CD4-positive, alpha-beta memory T cell (primary cell): ENCODE measurements at places on chromosomes 4 and X. TPM values are rescaled to one million over a fixed set of nuclear protein-coding genes. Genes with fewer than 3 reads are reported as not detected.

- no peaks in the 10 kb centered on the region for H3K36me3 ChIP-seq
- H3K4me1 ChIP-seq: peaks cover 48% of the 10 kb centered on the region
- H3K27ac ChIP-seq: peak within 1 kb of the TSS; percentile 82
- peak within 1 kb of the TSS; percentile 47 for H3K4me3 ChIP-seq
- no peaks in the 10 kb centered on the region for H3K27me3 ChIP-seq
- DNase-seq: peak; percentile 90
These were observed at the start of gene CFAP97 for GRCh38 chr4:185203486-185204237. Gene CFAP97 (minus strand): TSS chr4:185204000. CDS start chr4:185191196, 12,804 bp downstream.

- DNase-seq: no peak
- no peaks in the 10 kb centered on the region for H3K36me3 ChIP-seq
- H3K27ac ChIP-seq: no peak overlapping the region
- H3K4me3 ChIP-seq: no peak overlapping the region
These were observed 478.4 kb upstream of the ADGRL3 start for GRCh38 chr4:60721685-60722084.

IL13RA2 gene
- total RNA-seq: not detected

GRCh38 chr4:41427931-41428600 lies 109.9 kb upstream of the LIMCH1 start:
- H3K36me3 ChIP-seq: no peaks in the 10 kb centered on the region
- DNase-seq: no peak
- no peaks in the 10 kb centered on the region for H3K4me1 ChIP-seq
- no peak overlapping the region for H3K27ac ChIP-seq

ETDC gene
- total RNA-seq: not detected

DNA sequence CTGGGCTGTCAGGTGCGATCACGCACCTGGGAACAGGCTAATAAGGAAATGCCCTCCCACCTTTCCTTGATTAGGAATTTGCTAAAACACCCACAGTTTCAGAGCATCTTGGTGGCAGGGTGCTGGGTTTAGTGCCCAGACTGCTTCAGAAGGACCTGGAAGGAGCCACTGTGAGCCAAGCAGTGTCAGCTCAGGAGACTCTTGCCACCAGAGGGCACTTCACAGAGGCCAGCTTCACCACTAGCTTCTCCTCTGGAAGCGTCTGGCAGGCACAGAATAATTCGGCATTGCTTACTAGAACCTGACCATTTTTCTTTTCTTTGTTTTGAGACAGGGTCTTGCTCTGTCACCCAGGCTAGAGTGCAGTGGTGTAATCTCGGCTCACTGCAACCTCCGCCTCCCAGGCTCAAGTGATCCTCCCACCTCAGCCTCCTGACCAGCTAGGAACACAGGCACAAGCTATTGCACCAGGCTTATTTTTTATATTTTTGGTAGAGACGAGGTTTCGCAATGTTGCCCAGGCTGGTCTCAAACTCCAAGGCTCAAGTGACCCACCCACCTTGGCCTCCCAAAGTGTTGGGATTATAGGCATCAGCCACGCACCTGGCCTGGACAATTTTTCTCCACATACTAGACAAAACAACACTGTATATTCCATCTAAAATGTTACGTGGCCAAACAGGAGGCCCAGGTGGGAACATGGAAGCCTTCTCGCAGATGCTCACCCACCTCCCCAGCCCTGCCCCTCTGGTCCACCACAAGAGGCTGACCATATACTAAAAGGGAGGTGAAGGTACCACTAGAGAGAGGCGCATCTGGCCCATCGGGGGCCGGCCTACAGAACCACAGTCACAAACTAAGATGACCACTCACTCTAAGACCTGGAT lies 14.1 kb downstream of the NOP14 start:
- no peak overlapping the region for H3K4me3 ChIP-seq
- DNase-seq: no peak
- peaks cover 81% of the 10 kb centered on the region for H3K36me3 ChIP-seq
- H3K27me3 ChIP-seq: no peaks in the 10 kb centered on the region
- no peak overlapping the region for H3K27ac ChIP-seq

SLC9A7 gene
- total RNA-seq: 2.8 TPM

RADX gene
- total RNA-seq: 15.6 TPM

DNA sequence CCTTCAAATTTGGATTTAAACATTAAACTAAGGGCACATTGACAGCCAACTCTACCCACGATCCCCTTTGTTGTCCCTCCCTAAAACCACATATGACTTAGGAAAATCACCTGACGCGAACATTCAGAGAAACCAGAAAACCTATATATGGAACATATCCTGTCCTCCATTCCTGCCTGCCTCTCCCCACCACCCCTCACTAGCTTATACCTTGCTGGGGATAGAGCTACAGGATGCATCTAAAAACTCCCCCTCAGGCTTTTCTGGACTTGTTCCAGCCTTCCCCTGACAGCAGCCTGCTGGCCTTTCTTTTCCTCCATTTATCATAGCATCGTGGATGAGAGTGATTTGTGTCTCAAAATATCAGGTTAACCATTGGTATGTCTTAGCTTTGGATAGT lies 8.8 kb downstream of the STK26 start:
- no peak overlapping the region for H3K27ac ChIP-seq
- DNase-seq: no peak
- no peaks in the 10 kb centered on the region for H3K36me3 ChIP-seq
- H3K4me3 ChIP-seq: no peak overlapping the region
- H3K27me3 ChIP-seq: no peaks in the 10 kb centered on the region
- H3K4me1 ChIP-seq: peaks cover 82% of the 10 kb centered on the region

- no peaks in the 10 kb centered on the region for H3K4me1 ChIP-seq
- no peaks in the 10 kb centered on the region for H3K27me3 ChIP-seq
- no peak for DNase-seq
- no peak overlapping the region for H3K27ac ChIP-seq
- H3K4me3 ChIP-seq: no peak overlapping the region
These were observed 108.9 kb downstream of the CDS1 start for GRCh38 chr4:84691800-84692199.
